Iris pigment epithelial cell (primary cell): ENCODE measurements at places on chromosomes 5 and 9.

GRCh38 chr9:21800931-21801682 lies 1.3 kb upstream of the MTAP start:
- DNase-seq: no peak

- peak; percentile 10 for DNase-seq
These were observed 58.7 kb upstream of the TNFSF8 start for GRCh38 chr9:114988962-114989599.

DNA sequence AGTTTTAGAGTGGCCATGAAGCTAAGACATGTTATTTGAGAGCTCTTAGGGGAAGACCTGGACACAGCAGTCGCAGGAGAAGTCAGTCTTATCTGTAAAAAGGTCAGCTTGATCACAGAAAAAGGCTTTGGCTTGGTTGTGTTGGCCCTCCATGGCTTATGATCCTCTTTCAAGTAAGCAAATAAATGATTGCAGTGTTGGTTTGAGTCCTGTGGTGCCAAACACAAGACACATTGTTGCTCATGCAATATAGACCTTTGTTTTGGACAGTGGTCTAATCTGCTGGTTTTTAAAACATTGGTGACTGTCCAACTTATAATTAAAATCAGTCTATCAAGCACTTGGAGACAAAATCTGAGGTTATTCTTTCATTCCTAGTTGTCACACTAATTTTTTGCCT lies 54.0 kb downstream of the DOCK8 start:
- DNase-seq: no peak

GRCh38 chr5:93704996-93705395 lies 36.4 kb downstream of the POU5F2 start:
- DNase-seq: no peak

DNA sequence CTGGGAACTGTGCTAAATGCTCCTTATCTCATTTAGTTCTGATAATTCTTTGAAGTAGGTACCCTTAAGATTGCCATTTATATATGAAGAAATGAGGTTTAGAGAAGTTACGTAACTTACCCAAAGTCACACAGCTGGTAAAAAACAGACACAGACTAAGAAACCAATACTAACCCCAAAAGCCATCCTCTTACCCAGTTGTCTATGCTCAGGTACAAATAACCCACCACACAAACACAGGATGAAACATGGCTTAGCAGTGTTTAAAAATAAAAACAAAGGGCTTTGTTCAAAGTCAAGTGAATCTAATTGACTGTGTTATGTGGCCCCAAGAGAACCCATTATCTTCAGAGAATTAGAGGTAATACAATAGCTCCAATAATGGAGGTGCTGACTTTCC lies 37.0 kb upstream of the IL7R start:
- DNase-seq: no peak

- DNase-seq: no peak
These were observed 388.2 kb downstream of the PRDM9 start for GRCh38 chr5:23895614-23896013.

GRCh38 chr9:19252174-19252884 lies 21.8 kb downstream of the DENND4C start:
- DNase-seq: no peak

GRCh38 chr5:502325-503079 lies 21.7 kb downstream of the SLC9A3 start:
- DNase-seq: no peak

- peak; percentile 8 for DNase-seq
These were observed 180.1 kb upstream of the MVB12B start for GRCh38 chr9:126146254-126147145.

GRCh38 chr5:8861764-8862163 lies 684.1 kb downstream of the SEMA5A start:
- no peak for DNase-seq

DNA sequence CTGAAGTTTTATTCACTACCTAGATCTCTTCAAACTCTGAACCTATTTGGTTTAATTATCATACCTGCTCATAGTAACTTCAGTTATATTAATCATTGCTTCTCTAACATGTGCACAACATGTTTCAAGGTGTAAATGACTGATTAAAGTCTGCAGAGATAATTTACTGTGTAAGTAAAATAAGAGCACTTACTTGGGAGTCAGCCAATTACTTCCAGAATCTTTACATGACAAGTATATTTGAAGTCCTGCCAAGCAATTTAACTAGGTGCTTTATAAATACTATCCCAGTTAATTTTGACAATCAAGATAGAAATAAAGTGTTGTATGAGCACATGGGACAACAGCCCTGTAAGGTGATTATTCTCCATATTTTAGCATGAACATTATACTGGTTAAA lies 109.9 kb downstream of the RFX3 start:
- no peak for DNase-seq

GRCh38 chr5:66757219-66757833 lies 161.1 kb downstream of the MAST4 start:
- peak; percentile 65 for DNase-seq

- DNase-seq: no peak
These were observed 289.3 kb downstream of the FANCC start for GRCh38 chr9:95027914-95028852.

DNA sequence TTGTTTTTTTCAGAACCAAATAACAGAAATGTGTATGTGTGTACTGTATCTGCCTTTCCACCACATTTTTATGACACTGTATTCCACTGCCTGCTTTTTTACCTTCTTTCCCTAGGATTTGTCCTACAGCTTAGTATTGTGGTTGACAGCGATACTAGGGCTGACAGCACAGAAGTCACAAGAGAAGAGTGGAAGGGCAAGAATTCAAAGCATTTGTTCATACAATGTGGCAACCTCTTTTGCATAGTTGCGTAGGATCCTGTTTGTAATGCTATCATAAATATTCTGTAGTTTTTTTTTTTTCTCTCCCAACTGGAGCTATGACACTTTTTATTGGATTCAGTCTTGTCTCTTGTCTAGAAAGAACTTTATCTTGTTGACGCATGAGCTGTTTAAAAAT lies 5.6 kb upstream of the BNIP1 start:
- DNase-seq: peak; percentile 6

GRCh38 chr5:176440927-176441706 lies 7.1 kb upstream of the FAF2 start:
- no peak for DNase-seq

DNA sequence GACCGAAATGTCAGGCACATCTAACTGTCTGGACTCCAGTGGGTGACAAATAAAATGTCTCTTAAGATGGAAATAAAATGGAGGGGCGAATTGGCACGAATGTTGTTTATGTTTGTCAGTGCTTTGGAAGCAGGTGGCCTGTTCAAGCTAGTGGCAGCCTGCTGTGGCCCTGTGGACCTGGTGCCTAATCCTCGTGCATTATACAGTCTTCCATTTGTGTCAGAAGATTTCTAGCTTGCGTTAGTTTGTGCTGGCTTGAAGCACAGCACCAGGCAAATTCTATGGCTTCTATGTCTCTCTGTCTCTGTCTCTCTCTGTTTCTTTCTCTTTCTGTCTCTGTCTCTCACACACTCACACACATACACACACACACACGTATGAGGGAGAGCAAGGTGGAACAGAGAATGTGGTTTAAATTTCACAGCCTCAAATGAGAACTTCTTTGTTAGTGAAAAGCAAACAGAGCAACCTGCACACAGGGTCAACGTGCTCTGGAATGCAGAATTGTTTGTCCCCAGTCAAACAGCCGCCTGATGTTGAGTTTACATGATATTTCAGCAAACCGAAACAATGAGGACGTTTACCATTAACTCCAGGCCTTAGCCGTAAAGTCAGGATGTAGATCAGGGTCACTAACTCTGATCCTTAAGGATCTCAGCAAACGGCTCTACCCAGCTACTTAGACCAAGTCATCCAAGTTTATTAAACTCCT lies 39.0 kb upstream of the CD180 start:
- DNase-seq: no peak

GRCh38 chr5:173745123-173745522 lies 128.7 kb upstream of the BOD1 start:
- no peak for DNase-seq

DNA sequence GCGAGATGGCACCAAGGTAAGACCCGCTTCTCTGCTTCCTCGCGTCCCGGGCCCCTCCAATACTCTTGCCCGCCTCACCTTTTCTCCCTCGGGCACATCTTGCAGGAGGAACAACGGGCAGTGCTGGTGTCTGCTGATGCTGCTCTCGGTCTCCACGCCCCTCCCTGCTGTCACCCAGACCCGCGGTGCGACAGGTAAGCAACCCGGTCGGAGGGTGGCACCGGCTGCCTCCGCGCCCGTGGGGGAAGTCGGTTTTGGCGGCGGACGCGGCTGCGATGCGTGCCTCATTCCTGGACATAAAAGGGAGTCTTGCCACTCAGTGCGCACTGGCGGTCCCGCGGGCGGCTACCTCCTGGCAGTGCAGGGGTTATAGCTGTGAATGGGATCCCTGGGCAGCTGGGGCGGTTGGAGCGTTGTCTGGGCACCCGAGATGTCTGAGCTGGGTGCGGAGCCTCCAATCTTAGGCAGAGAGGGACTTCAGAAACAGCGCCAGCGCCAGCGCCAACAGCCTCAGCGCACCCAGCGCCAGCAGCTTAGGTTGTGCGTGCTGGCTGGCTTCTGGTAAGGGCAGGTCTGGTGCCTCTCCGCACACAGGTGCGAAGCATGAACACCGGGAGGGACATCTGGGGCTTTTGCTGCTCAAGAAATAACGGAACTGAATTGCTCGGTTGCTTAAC lies 488 bp downstream of the COL15A1 start:
- peak; percentile 13 for DNase-seq

GRCh38 chr9:112764344-112764743 lies 13.8 kb downstream of the SNX30 start:
- DNase-seq: peak; percentile 66

DNA sequence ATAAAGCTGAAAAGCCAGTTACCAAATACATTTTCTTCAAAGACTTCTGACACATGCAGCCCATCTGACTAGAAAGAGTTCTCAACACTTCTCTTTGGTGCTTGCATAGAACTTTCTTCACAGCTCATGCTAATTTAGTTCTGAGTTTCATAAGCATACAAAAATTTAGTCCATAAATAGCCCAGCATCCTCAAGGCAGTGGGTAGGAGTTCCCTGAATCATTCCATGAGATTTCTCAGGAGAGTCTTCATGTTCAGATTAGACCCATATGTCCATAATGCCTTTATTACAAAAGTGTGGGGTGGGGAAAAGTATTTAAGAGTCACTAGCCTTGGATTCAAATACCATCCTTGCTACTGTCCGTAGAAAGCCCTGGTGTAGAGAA lies 290.2 kb upstream of the RGMB start:
- no peak for DNase-seq

DNA sequence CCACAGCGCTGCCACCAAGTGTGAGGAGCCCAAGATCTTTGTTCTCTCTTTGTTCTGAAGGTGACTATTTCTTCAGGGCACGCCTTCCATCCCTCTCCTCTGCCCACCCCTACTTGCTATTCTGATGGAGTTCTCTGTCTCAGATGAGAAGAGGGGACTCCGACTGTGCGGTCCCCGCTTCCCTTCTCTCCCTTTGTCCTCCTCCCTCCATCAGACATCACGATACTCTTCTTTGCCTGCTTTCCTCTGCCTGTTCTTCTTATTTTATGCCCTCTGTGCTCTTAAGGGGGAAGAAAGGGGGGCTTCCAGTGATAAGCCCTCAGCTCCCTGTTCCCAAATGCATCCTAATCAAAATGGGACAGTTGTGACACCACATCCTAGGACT lies 307.8 kb downstream of the RAB3C start:
- DNase-seq: no peak

- DNase-seq: peak; percentile 46
These were observed 43.6 kb upstream of the RAD23B start for GRCh38 chr9:107239474-107239873.

GRCh38 chr5:33688066-33688465 lies 203.7 kb downstream of the ADAMTS12 start:
- DNase-seq: peak; percentile 21

GRCh38 chr9:69168709-69169217 lies 5.3 kb upstream of the TJP2 start:
- peak; percentile 87 for DNase-seq

GRCh38 chr9:130276955-130277354 lies 11.4 kb downstream of the HMCN2 start:
- DNase-seq: no peak

DNA sequence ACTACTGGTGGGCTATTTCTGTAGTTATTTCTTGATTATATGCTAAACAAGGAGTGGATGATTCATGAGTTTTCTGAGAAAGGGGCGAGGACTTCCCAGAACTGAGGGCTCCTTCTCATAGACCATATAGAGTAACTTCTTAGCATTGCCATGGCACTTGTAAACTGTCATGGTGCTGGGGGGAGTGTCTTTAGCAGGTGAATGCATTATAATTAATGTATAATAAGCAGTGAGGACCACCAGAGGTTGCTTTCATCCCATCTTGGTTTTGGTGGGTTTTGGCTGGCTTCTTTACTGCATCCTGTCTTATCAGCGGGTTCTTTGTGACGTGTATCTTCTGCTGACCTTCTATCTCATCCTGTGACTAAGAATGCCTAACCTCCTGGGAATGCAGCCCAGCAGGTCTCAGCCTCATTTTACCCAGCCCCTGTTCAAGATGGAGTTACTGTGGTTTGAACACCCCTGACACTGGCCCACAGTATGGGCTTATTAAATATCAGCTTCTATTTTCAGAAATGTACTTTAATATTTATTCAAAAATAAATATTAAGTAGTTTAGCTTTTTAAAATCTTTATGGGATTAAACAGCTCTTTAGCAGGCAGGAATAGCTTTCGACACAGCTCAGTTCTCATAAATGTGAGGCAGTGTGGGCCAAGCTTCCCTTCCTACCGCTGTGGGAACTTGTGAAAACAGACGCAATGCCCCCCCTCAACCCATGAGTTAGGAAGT lies 44.4 kb downstream of the GALNT12 start:
- peak; percentile 29 for DNase-seq

DNA sequence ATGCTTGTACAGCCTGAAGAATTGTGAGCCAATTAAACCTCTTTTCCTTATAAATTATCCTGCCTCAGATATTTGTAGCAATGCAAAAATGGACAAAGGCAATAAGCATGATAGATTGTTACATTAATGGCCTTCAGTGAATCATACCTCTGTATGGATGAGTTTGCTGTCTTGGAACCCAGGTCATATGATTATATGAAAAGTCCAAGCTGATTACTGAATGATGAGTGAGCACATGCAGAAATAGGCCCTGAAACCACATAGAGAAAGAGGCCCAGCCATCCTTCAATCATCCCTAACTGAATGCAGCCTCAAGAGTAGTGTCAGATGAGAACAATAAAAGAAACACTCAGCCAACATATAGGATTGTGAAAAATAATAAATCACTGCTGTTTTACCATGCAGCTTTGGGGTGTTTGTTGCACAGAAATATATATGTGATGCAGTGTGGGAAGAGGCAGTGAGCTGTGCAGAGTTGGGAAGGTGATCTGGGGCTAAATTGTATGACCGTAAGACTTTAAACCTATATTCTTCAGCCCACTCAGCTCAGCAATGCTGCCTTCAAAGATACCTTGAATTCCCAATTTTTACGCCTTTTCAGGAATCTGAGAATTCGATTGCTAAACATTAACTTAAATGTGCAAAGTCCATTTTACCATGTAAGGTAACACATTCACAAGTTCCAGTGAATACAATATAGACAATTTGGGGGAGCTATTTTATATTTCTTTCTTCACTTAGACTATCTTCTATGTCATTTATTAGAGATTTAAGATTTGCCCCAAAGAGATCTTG lies 36.3 kb upstream of the SHISAL2B start:
- no peak for DNase-seq

GRCh38 chr9:110446171-110446570 lies 108.5 kb upstream of the TXNDC8 start:
- peak; percentile 23 for DNase-seq
